ENCODE measurements at places on chromosomes 2 and 18. TPM values are rescaled to one million over a fixed set of nuclear protein-coding genes. Genes with fewer than 3 reads are reported as not detected.

- no peak for DNase-seq
These were observed 555.7 kb downstream of the DSC3 start for GRCh38 chr18:30486856-30487255.

DNA sequence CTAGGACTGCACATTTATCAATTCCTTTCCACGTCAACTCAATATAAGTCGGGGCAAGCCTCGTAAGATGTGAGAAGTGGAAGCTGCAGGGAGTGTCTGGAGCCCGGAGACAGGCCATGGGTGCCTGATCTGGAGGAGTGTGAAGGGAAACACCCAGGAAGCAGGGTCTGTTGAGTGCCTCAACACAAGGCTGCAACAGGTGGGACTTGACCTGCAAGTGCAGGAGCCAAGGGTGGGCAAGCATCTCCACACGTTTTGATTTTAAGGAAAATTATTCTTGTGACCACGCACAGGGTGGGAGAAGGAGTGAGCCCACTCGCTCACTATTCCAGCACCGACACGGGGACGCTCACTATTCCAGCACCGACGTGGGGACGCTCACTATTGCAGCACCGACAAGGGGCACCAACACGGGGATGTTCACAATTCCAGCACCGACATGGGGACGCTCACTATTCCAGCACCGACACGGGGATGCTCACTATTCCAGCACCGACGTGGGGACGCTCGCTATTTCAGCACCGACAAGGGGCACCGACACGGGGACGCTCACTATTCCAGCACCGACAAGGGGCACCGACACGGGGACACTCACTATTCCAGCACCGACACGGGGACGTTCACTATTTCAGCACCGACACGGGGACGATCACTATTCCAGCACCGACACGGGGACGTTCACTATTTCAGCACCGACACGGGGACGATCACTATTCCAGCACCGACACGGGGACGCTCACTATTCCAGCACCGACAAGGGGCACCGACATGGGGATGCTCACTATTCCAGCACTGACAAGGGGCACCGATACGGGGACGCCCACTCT is 197.3 kb downstream of the EIPR1 start:
- no peak for DNase-seq

- DNase-seq: no peak
These were observed 61.3 kb upstream of the SLC8A1 start for GRCh38 chr2:40513201-40513600.

- no peak for DNase-seq
These were observed 39.3 kb upstream of the IL1R1 start for GRCh38 chr2:102103284-102103683.

GRCh38 chr18:33154049-33154448 is 286.5 kb downstream of the CCDC178 start:
- DNase-seq: no peak

DNA sequence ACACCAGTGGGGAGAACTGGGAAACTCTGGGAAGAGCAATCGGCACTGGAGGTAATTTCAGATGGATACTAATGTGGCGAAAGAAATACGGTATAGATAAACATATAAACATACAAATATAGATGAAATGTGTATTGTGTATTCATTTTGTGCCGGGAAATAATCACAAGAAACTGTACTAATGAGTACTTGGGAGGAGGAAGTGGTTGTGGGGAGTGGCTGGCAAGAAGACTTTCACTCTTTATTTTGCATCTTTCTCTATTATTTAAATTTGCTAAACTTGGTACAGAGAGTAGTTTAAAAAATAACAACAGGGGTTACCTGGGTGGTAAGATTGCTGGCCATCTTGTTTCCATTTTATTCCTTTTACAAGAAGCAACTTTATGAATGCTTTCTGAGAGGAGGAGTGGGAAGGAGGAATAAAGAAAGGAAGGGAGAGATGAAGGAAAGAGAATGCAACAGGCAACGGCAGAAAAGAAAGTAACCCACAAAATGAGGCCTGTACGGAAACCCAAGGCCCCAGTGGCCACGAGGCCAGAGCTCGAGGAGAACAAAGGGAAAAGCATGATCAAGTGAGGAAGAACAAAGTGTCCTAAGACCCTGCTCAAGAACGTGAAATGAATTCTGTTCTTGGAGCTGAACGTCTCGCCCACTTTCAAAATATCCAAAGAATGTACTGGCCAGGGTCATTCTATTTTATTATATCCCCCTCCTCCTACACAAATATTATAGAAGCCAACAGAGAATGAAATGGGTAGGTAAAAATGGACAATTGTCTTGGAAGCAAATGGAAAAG is 45.2 kb downstream of the FAM178B start:
- no peak for DNase-seq

DNA sequence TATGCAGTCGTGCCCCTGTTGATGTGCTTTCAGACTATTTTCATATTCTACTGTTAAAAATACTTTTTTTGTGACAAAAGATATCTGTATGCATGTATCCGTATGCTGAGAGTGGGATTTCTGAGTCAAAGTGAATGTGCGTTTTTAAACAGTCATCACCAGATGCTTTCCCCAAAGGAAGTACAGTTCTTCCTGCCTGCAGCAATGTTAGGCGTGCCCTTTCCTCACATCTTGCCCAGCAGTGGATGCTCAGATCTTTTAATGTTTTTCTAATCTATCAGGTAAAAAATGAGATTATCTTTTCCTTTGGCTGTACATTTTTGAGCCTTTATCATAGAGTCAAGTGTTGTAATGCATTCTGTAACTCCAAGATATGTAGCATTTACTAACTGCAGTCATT is 111.7 kb downstream of the PTPRM start:
- no peak for DNase-seq

DNA sequence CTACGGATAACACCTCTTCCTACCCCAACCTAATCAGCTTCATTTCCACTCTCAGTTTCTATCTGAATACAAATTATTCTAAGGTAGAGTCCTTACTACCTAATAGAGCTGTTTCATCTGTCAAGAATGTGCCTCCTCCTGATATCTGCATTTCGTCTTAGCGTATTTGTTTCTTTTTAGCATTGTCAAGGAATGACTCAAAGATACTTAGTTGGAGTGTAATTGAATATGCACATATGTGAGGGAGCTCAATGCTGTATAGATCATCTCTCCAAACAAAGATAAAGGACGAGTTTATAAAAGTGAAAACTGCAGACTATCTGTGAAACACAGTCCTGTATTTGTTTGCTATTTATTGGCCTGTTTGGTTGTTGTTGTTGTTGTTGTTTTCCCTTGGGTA is 2059.4 kb upstream of the CELF4 start:
- no peak for DNase-seq

DNA sequence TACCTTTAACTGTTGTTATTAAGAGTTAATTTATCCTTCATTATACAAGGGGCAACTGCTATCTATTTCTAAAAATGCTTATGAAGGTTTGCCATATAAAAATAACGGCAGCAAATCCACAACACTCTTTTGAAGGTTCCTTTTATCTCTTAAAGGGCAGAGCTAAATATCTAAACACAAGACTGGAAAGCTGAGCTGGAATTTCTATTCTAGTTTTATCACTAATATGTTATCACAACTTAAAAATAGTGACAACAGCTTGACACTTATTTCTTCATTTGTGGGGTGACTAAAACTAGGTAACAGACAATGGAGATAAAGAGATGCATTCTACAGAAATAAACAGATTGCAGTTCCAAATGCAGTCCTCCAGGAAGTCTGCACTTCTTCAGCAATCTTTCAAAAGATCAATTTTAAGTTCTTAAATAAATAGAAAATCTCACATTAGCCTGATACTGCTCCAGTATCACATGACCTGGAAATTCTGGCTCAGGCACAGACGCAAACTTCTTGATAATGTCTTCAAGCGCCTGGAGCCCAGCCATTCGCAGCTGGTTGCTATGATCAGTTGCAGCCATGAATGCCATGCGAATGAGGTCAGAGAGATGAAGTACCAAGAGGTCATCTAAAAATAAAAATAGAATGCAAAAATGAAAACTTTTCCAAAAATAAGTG is 54.0 kb upstream of the STRN start:
- DNase-seq: peak; percentile 15

- DNase-seq: no peak
These were observed 31.3 kb downstream of the PTPRM start for GRCh38 chr18:7598167-7599047.

The VWC2L gene
- total RNA-seq: not detected

The COA5 gene
- total RNA-seq: 54.2 TPM

The TP53I3 gene
- total RNA-seq: 28.6 TPM

The FBXO15 gene
- total RNA-seq: 1.1 TPM

The L3MBTL4 gene
- 6.7 TPM for total RNA-seq

Data from urinary bladder (tissue), 4 donors.